Activated CD8-positive, alpha-beta T cell treated with anti-CD3 and anti-CD28 coated beads for 36 hours (primary cell): ENCODE measurements at places on chromosomes 5 and 9. TPM values are rescaled to one million over a fixed set of nuclear protein-coding genes. Genes with fewer than 3 reads are reported as not detected.

Gene SLIT3
- total RNA-seq, result 0.69 TPM

Gene TMEM232
- 0.49 TPM for total RNA-seq

Gene RLN1
- 1.3 TPM for total RNA-seq

Gene CDX1
- not detected for total RNA-seq

Gene IFNW1
- total RNA-seq, result not detected

Gene ZBED3
- 6.8 TPM for total RNA-seq

Gene SPEF2
- total RNA-seq, result 9.9 TPM

Gene SLC6A19
- total RNA-seq, result not detected

Gene PPIC
- not detected for total RNA-seq

Gene LVRN
- total RNA-seq, result 0.27 TPM

Gene PCDHGB6
- total RNA-seq, result 0.09 TPM

Gene CCDC69
- total RNA-seq, result 33.0 TPM

Gene STC2
- 40.9 TPM for total RNA-seq

Gene GPR107
- 19.0 TPM for total RNA-seq

Gene ADCY2
- not detected for total RNA-seq

Gene TMC1
- total RNA-seq, result not detected

Gene SHOC1
- total RNA-seq, result not detected

Gene RAB24
- total RNA-seq, result 26.6 TPM

Gene SAXO1
- 0.07 TPM for total RNA-seq

Gene SLC34A1
- 0.29 TPM for total RNA-seq

Gene MARVELD2
- total RNA-seq, result 0.60 TPM

Gene GARIN3
- 1.1 TPM for total RNA-seq

Gene EIF4E1B
- total RNA-seq, result not detected

Gene SPAG8
- 1.1 TPM for total RNA-seq

Gene SPINK6
- total RNA-seq, result not detected

Gene SHC3
- total RNA-seq, result not detected

Gene ARSI
- not detected for total RNA-seq
